ENCODE measurements at places on chromosomes 4 and X. TPM values are rescaled to one million over a fixed set of nuclear protein-coding genes. Genes with fewer than 3 reads are reported as not detected.

GRCh38 chrX:12874581-12874980 lies 7.7 kb downstream of the TLR7 start:
- no peak for DNase-seq

The PGK1 gene
- polyA plus RNA-seq, result 383 TPM

GRCh38 chrX:13829983-13830382 lies 13.1 kb upstream of the GPM6B start:
- DNase-seq, result no peak

The STARD8 gene
- polyA plus RNA-seq, result 0.27 TPM

- no peak for DNase-seq
Observed at GRCh38 chr4:86174506-86174905, 185.3 kb downstream of the MAPK10 start.
